ENCODE measurements at places on chromosomes 7 and 10.

- DNase-seq, result no peak
Observed at GRCh38 chr10:71788954-71789353, 15.6 kb upstream of the VSIR start.

DNA sequence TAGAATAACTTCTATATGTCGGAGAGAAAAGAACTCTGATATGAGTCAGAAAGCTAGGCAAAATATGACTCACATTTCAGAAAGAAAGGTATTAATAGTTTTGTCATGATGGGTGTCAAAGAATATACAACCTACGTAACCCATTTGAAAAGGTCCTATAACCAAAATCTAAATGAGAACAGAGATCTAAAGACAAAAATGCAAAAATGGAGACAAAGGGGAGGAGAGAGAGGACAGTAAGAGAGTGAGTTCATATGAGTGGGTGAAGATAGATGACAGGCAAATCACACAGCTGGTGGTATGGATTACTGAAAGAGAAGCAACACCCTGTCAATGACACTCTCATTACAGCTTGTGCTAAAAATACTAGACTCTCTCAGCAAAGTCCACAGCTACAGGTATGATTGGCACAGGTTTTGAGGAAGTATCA is 25.6 kb downstream of the ANKMY2 start:
- no peak for DNase-seq

DNA sequence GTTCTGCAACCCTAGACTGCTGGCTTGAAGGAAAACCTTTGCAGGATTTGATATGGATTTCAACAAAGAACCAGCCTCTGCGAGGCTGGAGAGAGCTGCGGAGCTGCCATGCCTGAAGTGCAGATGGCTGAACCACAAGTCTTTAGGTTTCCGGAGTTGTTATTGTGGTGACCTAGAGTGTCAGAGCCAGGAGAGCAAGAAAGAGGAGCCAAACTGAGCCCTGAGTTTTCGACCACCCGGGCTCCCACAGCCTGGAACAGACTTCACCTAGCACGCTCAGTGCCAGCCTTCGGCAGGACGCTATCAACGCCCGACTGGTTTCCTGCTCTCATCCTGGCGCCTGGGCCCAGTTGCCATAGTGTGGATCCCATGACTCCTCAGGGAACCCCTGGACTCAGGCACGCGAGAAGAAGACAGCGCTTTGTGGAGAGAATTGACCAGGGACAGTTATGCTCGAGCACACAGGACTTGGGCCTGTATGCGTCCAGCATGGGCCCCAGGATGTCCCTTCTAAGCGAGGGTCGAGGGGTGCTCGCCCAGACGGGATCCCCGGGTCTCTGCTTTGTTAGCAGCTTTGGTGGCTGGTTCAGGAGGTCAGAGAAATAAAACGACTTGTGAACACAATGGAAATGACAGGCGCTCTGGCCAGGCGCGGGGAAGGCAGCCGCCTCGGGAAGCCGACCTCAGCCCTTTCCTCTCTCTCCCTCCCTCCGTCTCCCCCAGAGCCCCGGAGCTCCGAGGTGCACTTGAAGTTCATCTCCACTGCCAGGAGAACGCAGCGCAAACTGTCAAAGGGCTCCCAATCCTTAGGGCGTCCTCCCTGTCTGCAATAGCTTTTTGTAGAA is 1.8 kb upstream of the GAD2 start:
- DNase-seq, result no peak

DNA sequence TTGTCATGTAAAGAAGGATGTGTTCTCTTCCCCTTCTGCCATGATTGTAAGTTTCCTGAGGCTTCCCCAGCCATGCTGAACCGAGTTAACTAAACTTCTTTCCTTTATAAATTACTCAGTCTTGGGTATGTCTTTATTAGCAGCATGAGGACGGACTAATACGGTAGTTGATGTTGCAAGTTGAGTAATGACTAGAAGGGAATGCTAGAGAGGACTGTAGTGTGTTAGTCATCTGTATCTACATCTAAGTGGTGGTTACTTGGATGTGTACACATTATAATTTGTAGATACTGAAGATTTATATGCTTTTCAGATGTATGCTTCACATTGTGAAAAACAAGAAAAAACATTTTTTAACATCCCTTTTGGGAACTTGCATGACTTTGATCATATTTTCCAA is 244.6 kb downstream of the POLR1F start:
- no peak for DNase-seq

DNA sequence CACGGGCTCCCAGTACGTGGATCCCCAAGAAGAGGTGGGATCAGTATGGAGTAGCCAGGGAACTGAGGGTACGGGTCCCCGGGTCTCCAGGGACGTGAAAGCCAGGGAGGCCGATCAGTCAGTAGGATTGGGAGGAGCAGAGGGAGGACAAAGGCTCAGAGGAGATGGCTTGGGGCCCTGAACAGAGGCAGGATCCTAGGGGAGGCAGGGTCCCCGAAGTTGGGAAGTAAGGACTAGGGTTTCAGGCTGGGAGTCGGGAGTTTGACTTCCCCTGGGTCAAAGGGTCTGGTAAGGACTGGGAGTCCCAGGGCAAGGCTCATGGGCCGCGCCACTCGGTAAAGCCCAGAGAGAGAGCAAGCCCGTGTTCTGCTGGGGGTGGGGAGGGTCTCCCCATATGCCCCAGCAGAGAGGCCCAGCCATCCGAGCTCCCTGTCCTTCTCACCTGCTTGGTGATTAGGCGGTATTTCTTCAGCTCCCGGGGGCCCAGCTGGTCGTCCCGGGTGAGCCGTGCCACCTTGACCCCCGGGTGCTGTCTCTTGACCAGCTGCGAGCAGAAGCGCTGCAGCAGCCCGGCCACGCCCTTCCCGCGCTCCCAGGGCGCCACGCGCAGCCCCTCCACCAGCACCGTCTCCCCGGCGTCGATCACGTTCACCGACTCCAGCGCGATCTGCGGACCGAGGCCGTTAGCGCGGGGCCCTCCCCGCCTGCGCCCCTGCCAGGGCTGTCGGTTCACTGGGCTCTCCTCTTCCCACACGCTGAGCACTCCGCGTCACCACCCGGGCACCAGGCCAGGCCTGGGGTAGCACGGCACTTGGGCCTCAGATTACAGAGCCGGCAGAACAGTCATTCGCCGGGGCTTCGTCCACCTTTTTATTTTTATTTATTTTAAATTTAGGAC is 7.0 kb downstream of the NAT16 start:
- no peak for DNase-seq

DNA sequence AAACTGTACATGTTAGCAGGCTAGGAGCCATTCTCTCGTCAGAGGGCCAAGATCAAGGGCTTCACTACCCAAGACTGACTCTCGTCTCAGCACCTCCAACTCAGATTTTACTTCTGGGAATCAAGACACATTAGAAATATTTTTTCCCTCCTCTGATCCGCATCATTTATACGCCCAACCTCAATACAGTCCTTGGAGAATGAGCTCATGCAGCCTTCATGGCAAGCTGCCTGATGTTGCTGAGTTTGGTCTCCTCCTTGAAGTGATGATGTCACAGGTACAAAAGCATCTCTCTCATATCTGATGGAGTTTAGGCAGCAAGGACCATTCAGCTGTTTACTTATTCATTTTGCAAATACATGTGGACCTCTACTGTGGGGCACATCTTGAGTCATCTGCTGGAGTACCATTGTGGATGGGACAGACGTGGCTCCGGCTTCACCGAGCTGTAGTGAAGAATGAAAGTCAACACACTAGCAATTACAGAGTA is 114.0 kb downstream of the BMPER start:
- DNase-seq, result no peak

- peak; percentile 28 for DNase-seq
Observed at GRCh38 chr7:76048668-76048988, 722 bp downstream of the MDH2 start.

GRCh38 chr10:93062514-93063143 is 2.0 kb downstream of the CYP26C1 start:
- peak; percentile 29 for DNase-seq

DNA sequence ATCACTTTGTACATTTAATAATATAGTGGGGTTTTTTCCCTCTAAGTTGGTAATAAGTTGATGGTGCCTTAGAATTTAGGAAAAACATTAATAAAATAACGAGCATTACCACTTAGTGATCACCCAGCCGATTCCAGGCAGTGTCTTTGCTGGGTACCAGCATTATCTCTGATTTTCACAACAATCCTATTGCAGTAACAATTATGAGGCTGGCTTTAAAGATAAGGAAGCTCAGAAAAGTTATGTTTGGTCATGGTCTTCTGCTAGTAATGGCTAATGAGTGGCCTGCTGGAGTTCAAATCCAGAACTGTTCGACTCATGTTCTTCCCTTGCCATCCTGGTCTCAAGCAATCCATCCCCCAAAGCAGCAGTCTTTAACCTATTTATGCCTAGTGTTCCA is 127.9 kb downstream of the CNNM2 start:
- no peak for DNase-seq

DNA sequence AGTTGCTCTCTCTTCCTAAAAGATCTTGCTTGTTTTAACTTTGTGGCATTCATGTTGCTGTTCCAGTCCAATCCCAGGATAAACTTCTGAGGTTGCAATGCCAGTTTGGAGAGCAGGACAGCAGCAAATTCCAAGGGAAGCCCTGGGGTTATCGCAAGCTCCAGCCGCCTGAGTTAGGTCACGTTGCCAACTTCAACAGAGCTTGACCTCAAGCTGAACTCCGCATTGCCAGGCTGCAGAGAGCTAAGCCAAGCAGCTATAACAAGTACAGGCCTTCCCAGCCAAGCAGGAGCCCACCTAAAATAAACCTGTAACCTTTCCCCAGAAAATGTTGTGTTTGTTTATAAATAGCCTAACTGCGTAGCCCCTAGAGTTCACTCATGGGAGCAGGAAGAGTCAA is 138.9 kb upstream of the LYZL1 start:
- DNase-seq, result no peak

DNA sequence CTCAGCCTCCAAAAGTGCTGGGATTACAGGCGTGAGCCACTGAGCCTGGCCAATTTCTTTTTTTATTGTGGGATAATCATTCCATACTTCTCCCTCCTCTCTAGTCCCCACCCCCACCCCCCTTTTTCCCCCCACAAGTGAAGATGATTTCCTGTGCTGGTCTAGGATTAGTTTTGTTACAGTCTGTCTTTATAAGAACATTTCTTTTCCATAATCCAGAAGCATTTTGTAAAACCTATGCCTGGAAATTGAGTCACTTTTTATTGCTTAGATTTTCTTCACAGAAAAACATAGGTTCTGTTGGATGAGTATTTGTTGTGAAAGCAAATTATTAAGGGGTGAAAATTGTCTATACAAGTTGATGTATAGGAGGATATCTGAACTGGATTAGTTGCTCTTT is 98.9 kb downstream of the KAT6B start:
- no peak for DNase-seq

GRCh38 chr10:13340626-13341376 is 7.3 kb downstream of the SEPHS1 start:
- DNase-seq, result peak; percentile 58

- DNase-seq, result no peak
Observed at GRCh38 chr10:74926791-74927585, 100.6 kb downstream of the KAT6B start.

DNA sequence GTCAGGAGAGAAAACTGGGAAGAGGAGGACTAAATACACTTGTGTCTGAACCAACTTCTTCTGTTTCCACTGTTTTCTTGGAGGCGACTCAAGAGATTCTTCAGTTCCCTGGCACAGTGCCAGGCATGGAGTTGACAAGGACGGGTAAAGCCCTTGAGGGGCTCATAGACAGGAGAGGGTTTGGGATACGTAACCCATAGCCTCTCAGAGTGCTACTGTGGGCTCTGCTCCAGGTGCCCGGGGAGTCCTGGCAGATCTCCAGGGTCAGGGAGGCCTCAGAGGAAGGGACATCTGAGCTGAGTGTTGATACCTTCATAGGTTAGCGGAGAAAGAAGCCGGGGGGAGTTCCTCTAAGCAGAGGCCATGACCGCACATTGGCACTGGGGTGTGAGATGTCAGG is 42.0 kb downstream of the GALNT17 start:
- DNase-seq, result no peak

GRCh38 chr7:23469150-23469960 is 936 bp downstream of the IGF2BP3 start:
- no peak for DNase-seq

Data from CD4-positive, alpha-beta T cell treated with Interleukin-12 subunit alpha and Interleukin-12 subunit beta, for 1 hour (primary cell).